IMR-90 (cell line): ENCODE measurements at places on chromosomes 16 and 17.

- DNase-seq = peak; percentile 93
These were observed 20.0 kb upstream of the RNF135 start for GRCh38 chr17:30950669-30951399.

GRCh38 chr16:30974348-30974747, 10.7 kb upstream of the HSD3B7 start:
- no peak for DNase-seq

DNA sequence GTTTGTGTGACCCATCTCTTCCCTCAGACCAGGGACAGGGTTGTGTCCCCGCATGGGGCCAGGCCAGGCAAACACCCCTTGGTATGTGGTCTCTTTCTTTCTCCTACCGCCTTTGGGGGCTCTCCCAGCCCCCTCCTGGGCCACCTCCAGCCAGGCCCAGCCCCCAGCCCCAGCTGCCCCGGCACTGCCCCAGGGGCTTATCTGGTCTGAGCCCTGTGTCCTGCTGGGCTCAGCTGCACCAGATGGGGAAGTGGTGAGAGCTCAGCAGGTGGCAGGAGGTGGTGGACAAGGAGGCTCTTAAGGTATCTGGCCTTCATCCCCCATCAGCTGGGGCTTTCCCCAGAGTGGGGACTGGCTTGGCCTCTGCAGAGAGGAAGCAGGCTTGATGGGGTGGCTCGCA, 8.7 kb downstream of the ADAM11 start:
- no peak for DNase-seq

- DNase-seq = peak; percentile 99
These were observed 10.6 kb upstream of the HOXB2 start for GRCh38 chr17:48555258-48556228.

GRCh38 chr16:66972983-66973382, 11.9 kb downstream of the CES3 start:
- DNase-seq = no peak

- no peak for DNase-seq
These were observed 127.6 kb upstream of the CIBAR2 start for GRCh38 chr16:85239871-85240270.

GRCh38 chr16:81698310-81698641, 80.8 kb upstream of the PLCG2 start:
- DNase-seq = no peak

- DNase-seq = peak; percentile 33
These were observed 4.4 kb upstream of the HASPIN start for GRCh38 chr17:3719265-3719664.

GRCh38 chr17:49946208-49946607, 22.8 kb upstream of the DLX4 start:
- DNase-seq = no peak

DNA sequence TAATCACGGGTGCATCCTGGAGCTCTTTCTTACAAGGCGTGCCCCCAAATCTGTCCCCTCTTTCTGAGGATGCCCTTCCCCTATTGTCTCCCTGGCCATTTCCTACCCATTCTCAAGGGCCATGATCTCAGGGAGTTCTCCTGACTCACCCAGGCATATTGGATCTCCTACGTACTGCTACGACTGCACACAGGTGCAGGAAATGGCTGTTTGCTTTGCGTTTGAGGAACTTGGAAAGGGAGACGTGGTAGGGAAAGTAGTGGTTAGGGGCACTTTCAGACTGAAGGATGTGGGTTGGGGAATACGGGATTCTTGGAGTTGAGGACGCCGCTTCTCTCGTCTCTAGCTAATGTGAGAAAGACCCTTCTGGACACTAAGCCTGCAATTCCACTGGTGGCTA, 18.7 kb upstream of the MEOX1 start:
- DNase-seq = no peak

GRCh38 chr17:17692353-17693252, 11.3 kb downstream of the RAI1 start:
- no peak for DNase-seq

GRCh38 chr17:47192554-47192953, 3.5 kb upstream of the CDC27 start:
- no peak for DNase-seq

DNA sequence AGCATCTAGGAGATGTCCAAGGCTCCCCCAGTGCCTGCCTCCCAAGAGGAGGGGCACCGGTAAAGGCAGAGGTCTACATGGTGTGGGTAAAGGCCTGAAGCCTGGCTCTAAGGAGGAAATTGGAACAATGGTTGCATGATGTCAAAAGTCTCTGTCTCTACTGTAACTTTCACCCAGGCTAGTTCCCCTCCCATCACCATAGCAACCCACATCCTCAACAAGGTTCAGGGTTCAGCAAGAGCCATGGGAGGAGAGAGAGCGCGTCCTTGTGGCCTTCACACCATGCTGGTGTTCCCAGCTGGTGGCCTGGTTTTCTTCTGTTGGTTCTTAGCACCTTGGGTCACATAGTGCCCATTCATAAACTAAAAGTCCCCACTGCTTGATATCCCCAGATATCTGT, 196.7 kb upstream of the CDH5 start:
- DNase-seq = no peak

GRCh38 chr16:5031601-5032000, 2.1 kb downstream of the NAGPA start:
- no peak for DNase-seq

- no peak for DNase-seq
These were observed 613 bp downstream of the ECI1 start for GRCh38 chr16:2250652-2251295.

- no peak for DNase-seq
These were observed 7.0 kb downstream of the TPSD1 start for GRCh38 chr16:1262846-1263221.

DNA sequence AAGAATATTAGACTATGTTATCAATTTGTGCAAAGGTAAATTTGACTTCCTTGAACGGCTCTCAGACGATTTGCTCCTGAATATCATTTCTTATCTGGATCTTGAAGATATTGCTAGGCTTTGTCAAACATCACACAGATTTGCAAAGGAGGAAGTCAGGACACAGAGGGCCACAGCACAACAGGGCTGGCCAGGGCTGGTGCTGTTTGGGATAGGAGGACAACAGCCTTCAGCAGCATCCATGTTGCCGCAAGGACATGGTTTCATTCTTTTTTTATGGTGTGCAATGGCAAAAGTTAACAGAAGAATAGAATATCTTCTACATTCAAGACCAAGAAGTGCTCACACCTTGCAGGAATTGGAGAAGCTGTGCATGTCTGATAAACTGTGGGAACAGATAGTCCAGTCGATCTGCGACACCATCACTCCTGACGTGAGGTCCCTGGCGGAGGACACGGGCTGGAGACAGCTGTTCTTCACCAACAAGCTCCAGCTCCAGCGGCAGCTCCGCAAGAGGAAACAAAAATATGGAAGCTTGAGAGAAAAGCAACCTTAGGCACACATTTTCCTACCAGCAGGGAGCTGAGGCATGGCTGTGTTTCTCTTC, 59.8 kb downstream of the KPNA2 start:
- DNase-seq = no peak

GRCh38 chr16:591892-592517, 2.1 kb downstream of the RAB40C start:
- DNase-seq = no peak

- peak; percentile 59 for DNase-seq
These were observed 239.9 kb upstream of the DYNLRB2 start for GRCh38 chr16:80300876-80301275.

- peak; percentile 74 for DNase-seq
These were observed 8.0 kb downstream of the FLYWCH1 start for GRCh38 chr16:2919511-2920255.

DNA sequence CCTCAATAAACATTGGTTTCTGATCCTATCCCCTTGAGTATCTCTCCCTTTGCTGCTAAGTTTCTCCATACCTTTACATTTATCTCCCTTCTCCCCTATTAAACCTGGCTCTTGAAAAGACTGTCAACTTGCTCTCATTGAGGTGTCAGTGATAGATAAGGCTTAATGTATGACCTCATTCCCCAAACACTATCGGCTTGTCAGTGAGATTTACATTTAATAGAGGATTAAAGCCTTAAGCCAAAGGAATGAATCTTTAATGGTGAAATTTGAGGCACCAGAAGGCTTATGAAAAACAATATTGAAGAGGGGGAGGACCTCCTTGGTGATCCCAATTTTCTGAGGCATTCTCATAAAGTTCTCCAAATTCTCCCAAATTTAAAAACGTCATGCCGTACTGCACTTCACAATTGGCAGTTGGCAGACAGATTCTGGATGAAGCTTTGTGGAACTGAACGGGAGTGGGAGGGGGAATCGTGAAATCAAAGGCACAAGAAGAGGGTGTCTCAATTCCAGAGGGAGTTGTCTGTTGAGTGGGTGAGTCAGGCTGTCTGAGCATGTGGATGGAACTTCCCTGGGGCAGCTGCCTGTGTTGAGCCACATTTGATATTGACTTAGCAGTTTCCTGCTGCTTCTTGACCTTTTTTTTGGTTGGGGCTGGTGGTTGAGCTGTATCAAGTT, 478.8 kb downstream of the NPIPA7 start:
- DNase-seq = no peak

DNA sequence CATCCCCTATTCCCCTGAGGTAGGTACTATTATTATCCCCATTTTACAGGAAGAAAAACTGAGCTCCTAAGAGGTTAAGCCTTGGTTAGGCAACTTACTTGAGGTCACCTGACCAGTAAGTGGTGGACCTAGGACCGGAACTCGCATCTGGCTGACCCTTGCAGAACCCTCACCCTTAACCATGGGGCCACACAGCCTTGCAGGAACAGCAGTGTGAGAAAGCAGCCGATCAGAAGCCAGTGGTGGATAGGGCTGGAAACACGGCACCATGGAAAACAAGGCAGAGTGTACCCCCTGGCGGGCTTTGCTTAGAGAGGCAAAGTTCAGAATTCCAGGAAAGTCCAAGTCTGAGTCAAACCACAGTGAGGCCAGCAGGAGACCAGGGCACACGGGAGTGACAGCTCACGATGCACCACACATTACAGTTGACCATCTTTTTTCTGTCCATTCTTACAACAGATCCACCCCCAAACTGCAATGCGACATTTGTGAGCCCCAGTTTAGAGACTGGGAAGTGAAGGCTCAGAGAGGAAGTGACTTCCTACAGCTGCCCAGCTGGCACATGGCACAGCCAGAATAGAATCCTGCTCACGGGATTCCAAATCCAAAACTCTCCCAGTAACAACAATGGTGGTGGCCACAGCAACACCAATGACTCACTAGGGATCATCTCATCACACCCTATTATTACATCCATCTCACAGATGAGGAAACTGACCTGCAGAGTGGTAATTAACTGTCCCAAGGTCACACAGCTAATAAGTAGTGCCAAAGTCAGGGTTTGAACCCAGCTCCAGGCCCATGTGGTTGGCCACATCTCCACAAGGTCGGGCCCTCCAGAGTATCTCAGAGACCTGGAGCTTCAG, 20.3 kb downstream of the KIFC3 start:
- peak; percentile 43 for DNase-seq

- DNase-seq = no peak
These were observed 10.5 kb upstream of the CCDC182 start for GRCh38 chr17:57755480-57756070.

- DNase-seq = no peak
These were observed 35.2 kb upstream of the SDK2 start for GRCh38 chr17:73679476-73679875.

- peak; percentile 39 for DNase-seq
These were observed 5.8 kb downstream of the PPY start for GRCh38 chr17:43936434-43936833.

GRCh38 chr17:51132964-51133319, 12.3 kb upstream of the SPAG9 start:
- DNase-seq = no peak

GRCh38 chr16:17229766-17230165, 241.0 kb downstream of the XYLT1 start:
- DNase-seq = no peak

DNA sequence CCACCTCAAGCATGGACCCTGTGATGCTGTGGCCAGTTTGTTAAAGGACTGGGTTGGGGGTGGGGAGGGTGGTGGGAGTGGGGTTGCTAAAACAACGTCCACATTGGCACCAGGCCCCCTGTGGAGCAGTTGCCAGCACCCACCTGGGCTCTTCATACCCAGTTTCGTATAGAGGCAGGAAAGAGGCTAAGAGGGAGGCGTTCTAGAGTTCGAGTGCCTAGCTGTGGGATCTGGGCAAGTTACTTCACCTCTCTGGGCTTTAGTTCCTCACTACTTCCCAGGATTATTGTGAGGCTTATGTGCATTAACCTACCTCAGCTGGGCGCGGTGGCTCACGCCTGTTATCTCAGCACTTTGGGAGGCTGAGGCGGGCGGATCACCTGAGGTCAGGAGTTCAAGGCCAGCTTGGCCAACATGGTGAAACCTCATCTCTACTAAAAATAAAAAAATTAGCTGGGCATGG, 1.4 kb downstream of the MFAP4 start:
- DNase-seq = no peak

- no peak for DNase-seq
These were observed 93.3 kb downstream of the TNFRSF13B start for GRCh38 chr17:16878606-16879005.

DNA sequence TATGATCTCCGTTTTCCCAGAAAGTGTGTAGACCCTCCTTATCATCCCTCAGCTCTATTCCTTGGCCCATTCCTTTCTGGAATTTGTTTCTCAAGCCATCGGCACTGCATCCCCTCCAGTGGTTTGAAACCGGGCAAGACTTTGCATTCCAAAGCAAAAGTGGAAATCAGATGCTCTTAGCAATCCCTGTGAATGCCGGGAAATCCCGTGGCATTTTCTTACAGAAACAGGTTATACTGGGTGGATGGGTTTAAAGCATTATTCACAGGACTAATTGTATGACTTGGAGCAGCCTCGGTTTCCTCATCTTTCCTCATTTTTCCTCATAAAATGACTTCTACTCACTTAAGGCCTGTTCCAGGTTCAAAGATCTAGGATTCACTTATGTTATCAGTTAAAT, 52.0 kb downstream of the MAP2K6 start:
- no peak for DNase-seq

DNA sequence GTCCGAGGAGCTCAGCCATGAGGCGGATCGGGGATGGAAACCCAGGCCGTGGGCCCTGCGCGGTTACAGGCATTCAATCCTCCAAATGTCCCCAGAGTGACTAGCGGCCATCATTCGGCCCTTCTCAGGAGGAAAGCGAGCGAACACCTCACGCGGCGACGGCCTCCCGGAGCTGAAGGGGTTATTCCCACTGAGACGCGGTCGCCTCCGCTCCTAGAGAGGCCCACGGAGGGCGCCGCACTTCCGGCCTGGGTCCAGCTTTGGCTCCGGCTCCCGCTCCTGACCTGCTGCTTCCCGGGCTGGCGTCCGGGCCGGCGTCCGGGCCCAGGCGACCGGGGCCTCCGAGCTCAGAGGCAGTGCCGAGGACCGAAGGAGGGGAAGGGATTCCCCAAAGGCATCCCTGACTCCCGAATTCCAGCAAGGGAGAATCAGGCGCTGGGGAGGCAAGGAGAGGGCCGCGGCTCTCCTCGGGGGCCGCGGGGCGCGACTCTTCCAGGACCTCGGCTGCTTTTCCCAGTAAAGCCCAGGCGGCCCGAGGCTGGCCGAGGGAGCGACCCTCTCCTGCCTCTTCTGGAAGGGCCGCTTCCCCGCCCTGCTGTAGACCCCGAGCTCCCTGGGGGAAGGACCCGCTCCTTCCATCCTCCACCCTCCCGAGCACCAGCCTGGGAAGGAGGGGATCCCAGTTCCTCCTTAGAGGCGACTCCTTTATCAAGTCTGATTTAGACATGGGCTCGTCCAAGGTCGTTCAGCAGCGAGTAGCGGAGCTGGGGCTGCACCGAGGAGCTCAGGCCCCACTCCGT, 18.6 kb upstream of the ZNF629 start:
- peak; percentile 74 for DNase-seq

- DNase-seq = peak; percentile 85
These were observed 3.9 kb downstream of the SPATA20 start for GRCh38 chr17:50550661-50551432.

GRCh38 chr17:66833201-66833600, 1.7 kb upstream of the CACNG5 start:
- DNase-seq = no peak
